Astrocyte (in vitro differentiated cells and primary cell): ENCODE measurements at places on chromosomes 11 and 22. TPM values are rescaled to one million over a fixed set of nuclear protein-coding genes. Genes with fewer than 3 reads are reported as not detected.
A peak's percentile ranks its signal among the peaks of the same experiment; 100 is the strongest.

VSIG10L2 gene
- not detected in 2 replicates for total RNA-seq

DNA sequence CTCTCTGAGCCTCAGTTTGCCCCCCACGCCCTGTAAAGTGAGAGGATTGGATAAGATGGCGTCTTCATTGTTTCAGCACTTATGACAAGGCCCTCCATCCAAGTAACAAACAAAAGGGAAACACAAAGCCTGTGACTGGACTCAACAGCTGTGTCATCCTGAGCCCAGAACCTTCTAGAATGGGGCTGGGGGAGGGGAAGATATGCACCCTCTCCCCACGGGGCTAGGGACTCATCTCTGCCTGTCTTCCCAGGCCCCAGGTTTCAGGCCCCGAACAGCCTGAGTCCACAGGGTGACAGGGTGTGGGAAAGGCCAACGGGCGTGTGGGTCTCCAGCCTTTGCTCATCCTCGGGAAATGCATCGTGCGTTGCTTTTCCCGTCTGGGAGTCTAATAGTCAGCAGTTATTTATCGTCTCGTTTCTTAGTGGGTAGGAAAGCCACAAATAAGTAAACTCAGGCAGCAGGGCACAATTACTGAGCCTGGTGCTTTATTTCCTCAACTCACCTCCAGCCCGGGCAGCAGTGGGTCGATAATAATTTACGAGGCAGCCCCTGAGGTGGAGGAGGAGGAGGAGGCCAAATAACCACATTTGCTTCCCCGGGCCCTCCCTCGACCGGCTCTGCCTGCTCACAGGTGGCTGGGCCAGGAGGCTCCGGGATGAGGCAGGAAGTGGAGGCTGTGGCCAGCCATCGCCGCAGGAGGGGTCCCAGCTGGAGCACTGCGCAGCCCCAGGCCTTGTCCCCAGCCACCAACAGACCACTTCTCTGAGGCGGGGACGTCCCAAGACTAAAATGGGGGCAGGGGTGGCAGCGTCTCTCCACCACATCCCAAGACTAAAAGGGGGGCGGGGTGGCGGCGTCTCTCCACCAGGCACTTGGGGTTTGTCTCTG is 54.4 kb downstream of the FLRT1 start:
- H3K27me3 ChIP-seq: peaks cover 19% of the 10 kb centered on the region

DNA sequence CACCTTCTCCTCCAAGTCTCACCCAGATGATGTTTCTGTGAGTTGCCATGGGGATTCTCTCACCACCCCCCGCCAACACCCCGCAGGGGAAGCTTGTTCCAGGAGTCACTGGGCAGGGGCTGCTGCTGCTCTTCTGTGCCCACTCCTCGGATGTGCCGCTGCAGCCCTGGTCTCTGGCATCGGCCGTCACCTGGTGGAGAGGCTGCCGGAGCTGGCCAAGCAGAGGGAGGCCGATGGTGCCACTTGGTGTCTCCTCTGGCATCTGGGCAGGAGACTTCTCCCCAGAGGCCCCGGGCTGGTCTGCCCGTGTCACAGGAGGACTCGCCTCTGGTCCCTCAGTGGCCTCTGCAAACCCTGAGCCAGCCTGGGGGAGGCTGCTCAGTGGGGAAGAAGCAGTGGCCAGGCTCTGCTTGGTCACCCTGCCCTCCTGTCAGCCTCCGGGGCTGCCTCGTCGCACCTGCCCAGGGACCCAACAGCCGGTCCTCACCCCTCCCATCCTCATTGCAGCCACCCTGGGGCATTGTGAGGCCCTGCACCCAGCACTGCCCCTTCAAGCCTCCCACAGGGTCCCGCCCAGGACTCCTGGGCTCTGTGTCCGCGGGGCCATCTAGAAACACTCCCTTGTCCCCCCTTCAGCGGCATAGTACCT is 424 bp upstream of the ADORA2A start:
- peaks cover 12% of the 10 kb centered on the region for H3K4me1 ChIP-seq
- H3K4me3 ChIP-seq: no peak overlapping the region
- H3K27me3 ChIP-seq: peaks cover 9% of the 10 kb centered on the region
- no peak for DNase-seq
- no peaks in the 10 kb centered on the region for H3K36me3 ChIP-seq
- H3K27ac ChIP-seq: no peak overlapping the region

- H3K27me3 ChIP-seq: no peaks in the 10 kb centered on the region
- no peaks in the 10 kb centered on the region for H3K36me3 ChIP-seq
- peak overlapping the region; percentile 100 for H3K27ac ChIP-seq
- H3K4me3 ChIP-seq: peak overlapping the region; percentile 26
- DNase-seq: peak; percentile 94
- peaks cover 57% of the 10 kb centered on the region for H3K4me1 ChIP-seq
Measured at GRCh38 chr11:46290598-46291309, 13.3 kb downstream of the CREB3L1 start.

- no peaks in the 10 kb centered on the region for H3K27me3 ChIP-seq
- no peaks in the 10 kb centered on the region for H3K36me3 ChIP-seq
- H3K4me3 ChIP-seq: no peak overlapping the region
- H3K4me1 ChIP-seq: peaks cover 8% of the 10 kb centered on the region
- H3K27ac ChIP-seq: no peak overlapping the region
Measured at GRCh38 chr11:45233804-45234170, 52.4 kb downstream of the SYT13 start.

GRCh38 chr11:22444076-22444475 is 105.9 kb downstream of the SLC17A6 start:
- no peak overlapping the region for H3K27ac ChIP-seq
- H3K27me3 ChIP-seq: no peaks in the 10 kb centered on the region
- no peak for DNase-seq
- no peaks in the 10 kb centered on the region for H3K36me3 ChIP-seq

GRCh38 chr11:76783294-76783895 is at the start of gene TSKU:
Gene TSKU, plus strand, starts transcription at chr11:76783356. Its CDS starts 12,261 bp downstream, at chr11:76795617.
- peak within 1 kb of the TSS; percentile 94 for H3K4me3 ChIP-seq
- H3K36me3 ChIP-seq: no peaks in the 10 kb centered on the region
- DNase-seq: peak; percentile 29
- peak within 1 kb of the TSS; percentile 85 for H3K27ac ChIP-seq
- H3K4me1 ChIP-seq: peaks cover 15% of the 10 kb centered on the region
- no peaks in the 10 kb centered on the region for H3K27me3 ChIP-seq

DNA sequence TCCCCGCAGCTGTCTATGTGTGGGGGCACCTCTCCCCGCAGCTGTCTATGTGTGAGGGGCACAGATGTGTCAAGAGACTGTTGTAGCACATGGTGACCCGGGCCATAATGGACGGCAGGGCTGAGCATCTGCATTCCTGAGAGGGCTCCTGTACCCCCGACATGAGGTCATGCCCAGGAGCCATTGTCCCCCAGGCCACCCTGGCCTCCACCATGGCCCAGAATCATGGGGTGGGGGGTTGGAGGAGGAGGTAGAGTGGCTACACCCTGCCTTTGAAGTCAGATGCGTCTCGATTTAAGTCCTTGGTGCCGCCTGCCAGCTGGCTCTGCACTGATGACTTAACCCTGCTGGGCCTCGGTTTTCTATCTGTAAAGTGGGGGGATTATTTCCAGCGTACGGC is 49.1 kb downstream of the ARHGAP8 start:
- peaks cover 10% of the 10 kb centered on the region for H3K27me3 ChIP-seq
- H3K4me3 ChIP-seq: no peak overlapping the region
- no peak overlapping the region for H3K27ac ChIP-seq
- no peaks in the 10 kb centered on the region for H3K36me3 ChIP-seq

DNA sequence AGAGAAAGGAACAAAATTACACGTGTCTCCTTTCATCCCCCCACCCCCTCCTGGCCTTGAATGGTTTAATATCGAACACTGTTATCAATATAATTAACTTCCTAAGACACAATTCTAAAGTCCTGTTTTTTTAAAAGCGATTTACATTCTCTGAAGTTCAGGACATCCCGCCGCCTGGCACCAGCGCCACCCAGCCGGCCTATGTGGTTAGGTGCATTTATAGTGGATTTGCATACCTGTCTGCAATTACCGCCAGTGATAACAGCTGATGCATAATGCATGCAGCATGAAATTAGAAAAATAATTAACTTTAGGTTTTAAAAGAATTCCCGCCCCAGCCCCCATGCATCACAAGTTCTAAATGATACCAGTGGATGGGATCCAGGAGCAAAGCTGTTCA is 58.6 kb downstream of the MACROD1 start:
- no peaks in the 10 kb centered on the region for H3K36me3 ChIP-seq
- H3K4me1 ChIP-seq: no peaks in the 10 kb centered on the region
- no peak overlapping the region for H3K4me3 ChIP-seq
- H3K27ac ChIP-seq: no peak overlapping the region
- peaks cover 15% of the 10 kb centered on the region for H3K27me3 ChIP-seq

GRCh38 chr22:50522806-50523438 is 2.5 kb downstream of the SCO2 start:
- peaks cover 20% of the 10 kb centered on the region for H3K4me1 ChIP-seq
- H3K27ac ChIP-seq: no peak overlapping the region
- H3K4me3 ChIP-seq: no peak overlapping the region
- no peaks in the 10 kb centered on the region for H3K27me3 ChIP-seq

GRCh38 chr11:17439316-17439782 is 37.3 kb downstream of the ABCC8 start:
- H3K4me1 ChIP-seq: no peaks in the 10 kb centered on the region
- H3K36me3 ChIP-seq: no peaks in the 10 kb centered on the region
- no peak overlapping the region for H3K4me3 ChIP-seq
- DNase-seq: no peak

GRCh38 chr11:56783448-56784041 is 35.0 kb upstream of the OR9G4 start:
- peak; percentile 29 for DNase-seq
- no peaks in the 10 kb centered on the region for H3K36me3 ChIP-seq
- no peaks in the 10 kb centered on the region for H3K27me3 ChIP-seq
- no peak overlapping the region for H3K27ac ChIP-seq
- no peaks in the 10 kb centered on the region for H3K4me1 ChIP-seq

DNA sequence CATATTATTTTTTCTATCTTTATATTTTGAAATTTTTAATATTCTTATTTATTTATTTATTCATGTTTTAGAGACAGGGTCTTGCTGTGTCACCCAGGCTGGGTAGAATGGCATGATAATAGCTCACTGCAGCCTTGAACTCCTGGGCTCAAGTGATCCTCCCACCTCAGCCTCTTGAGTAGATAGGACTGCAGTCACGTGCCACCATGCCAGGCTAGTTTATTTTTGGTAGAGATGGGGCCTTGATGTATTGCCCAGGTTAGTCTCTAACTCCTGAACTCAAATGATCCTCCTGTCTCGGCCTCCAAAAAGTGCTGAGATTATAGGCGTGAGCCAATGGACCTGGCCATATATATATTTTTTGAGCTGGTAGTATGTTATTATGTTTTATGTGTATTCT is 2.4 kb upstream of the SPDYC start:
- H3K4me1 ChIP-seq: no peaks in the 10 kb centered on the region
- DNase-seq: no peak
- H3K36me3 ChIP-seq: no peaks in the 10 kb centered on the region
- no peaks in the 10 kb centered on the region for H3K27me3 ChIP-seq

GRCh38 chr11:33262011-33262645 is 4.9 kb downstream of the HIPK3 start:
- no peaks in the 10 kb centered on the region for H3K27me3 ChIP-seq
- H3K4me3 ChIP-seq: no peak overlapping the region
- H3K4me1 ChIP-seq: no peaks in the 10 kb centered on the region
- no peak overlapping the region for H3K27ac ChIP-seq
